ENCODE measurements at places on chromosomes 12 and 14. TPM values are rescaled to one million over a fixed set of nuclear protein-coding genes. Genes with fewer than 3 reads are reported as not detected.

The BMAL2 gene
- polyA plus RNA-seq: 6.7 TPM

The KRT77 gene
- not detected for polyA plus RNA-seq

The NYNRIN gene
- 3.3 TPM for polyA plus RNA-seq

The GALNT16 gene
- 0.53 TPM for polyA plus RNA-seq

The OTOGL gene
- polyA plus RNA-seq: 0.70 TPM

The HIGD1C gene
- not detected for polyA plus RNA-seq

GRCh38 chr12:114711689-114712152, 27.7 kb upstream of the TBX3 start:
- DNase-seq: no peak

DNA sequence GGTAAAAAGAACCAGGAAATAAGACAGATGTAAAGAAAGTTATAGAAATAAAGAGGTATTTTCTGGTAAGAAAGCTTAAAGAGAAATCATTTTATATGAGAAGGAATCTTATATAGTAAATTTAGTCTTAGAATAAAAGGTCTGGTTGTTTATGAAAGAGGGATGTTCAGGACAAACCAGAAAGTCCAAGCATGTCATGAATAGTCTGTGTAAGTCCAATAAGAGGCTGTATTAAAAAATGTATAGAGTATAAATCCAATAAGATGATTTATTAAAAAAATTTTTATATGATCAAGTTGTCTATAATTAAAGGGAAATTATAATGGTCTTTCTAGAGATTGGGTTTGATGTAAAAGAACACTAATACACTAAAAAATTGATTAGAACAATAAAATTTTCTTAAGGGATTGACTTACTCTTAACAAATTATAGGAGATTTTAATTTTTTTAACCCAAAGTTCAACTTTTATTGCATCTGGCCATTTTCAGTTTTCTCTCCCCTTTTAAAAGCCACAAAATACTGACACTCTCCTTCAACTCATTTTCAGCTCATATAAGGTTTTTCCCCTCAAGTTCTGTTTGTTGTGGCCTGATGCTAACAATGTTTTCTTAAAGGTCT, 35.1 kb downstream of the ST8SIA1 start:
- DNase-seq: no peak

DNA sequence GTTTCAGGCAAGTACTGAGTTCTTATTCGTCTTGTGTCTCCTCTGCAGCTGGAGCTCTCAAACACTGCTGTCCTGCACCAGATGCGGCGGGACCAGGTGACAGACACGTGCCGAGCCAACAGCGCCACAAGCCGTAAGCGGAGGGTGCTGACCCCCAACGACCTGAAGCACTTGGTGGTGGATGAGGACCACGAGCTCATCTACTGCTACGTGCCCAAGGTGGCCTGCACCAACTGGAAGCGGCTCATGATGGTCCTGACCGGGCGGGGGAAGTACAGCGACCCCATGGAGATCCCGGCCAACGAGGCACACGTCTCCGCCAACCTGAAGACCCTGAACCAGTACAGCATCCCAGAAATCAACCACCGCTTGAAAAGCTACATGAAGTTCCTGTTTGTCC, 201.2 kb downstream of the SLC41A2 start:
- DNase-seq: no peak

DNA sequence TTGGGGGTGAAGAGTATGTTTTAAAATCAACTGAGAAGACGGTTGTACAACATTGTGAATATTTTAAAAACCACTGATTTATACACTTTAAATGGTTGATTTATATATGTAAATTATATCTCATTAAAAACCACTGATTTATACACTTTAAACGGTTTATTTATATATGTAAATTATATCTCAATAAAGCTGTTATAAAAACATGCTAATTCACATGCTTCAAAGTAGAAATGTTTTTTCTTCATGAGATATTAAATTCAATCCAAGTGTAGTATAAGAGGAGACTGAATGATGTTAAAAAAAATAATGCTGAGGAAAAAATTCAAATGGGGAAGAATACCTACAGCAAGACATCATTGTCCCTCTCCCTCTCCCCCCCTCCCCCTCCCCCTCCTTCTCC, 92.9 kb downstream of the ATXN2 start:
- no peak for DNase-seq

GRCh38 chr12:92641291-92641690, 61.5 kb upstream of the PLEKHG7 start:
- no peak for DNase-seq

GRCh38 chr12:104486363-104486750, 29.6 kb downstream of the CHST11 start:
- DNase-seq: no peak

DNA sequence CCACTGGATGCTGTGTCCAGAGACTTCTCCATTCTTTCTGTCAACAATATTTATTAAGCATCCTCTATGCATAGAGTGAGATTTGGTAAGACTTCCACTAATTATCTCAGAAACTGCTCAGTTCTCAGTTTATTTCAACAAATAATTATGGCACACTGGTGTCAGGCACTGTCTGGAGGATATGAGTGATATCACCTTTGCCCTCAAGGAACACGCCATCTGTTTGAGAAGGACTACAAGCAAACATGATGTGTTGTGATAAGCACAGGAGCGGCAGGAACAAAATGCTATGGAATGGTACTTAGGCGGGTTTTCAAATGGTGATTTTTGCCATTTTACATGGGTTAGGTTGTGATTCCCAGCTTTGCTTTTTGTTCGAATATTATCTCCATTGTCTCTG, 229.2 kb downstream of the DPF3 start:
- no peak for DNase-seq

- no peak for DNase-seq
These were observed 30.9 kb downstream of the GRIN2B start for GRCh38 chr12:13950502-13950901.

Measured in stomach (tissue), 19 donors.